Fibroblast of gingiva (primary cell): ENCODE measurements at places on chromosomes 11 and 22.
A peak's percentile ranks its signal among the peaks of the same experiment; 100 is the strongest.

- no peak for DNase-seq
Measured at GRCh38 chr11:45687836-45688235, 22.4 kb upstream of the CHST1 start.

DNA sequence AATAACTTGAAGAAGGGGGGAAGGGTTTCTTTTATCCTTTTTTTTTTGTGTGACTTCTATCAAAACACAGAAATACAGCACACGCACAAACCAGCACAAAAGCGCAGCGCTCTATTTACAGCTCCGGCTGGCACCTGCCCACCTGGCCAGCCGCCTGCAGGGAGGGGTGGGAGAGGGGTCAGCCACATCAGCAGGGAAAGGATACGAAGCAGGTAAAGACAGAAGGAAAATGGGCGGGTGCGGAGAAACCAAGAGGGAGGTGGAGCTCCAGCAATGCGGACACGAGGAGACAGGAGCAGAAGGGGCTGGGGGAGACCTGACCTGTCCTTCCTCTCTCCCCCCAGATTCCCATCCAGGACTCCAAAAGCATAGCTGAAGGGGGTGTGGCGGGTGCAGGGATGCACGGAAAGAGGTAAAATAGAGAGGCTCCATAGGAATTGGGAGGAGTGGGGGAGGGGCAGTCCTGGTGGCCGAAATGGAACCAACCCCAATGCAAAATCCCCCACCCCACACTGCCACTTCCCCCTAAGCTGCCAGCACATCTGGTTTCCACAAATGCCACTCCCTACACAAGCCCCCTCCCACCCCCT lies 14.1 kb downstream of the CXCR5 start:
- no peak for DNase-seq

DNA sequence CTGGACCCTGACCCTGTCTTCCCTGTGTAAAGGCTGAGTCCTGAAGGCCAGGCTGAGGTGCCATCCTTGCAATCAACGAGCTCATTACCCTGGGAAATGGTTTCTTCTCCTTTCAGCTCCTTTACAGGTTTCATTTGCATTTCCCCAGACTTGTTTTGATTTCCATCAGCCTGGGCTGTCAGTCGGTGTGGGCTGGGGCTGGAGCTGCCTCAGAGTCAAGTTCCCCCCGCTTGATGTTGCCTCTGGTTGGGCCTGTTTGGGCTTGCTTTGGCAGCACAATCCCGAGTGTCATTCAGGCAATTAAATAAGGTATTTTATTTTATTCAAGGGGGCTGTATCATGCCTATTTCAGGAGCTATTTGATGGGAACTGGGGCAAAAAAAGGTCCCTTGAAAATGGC lies 424.9 kb downstream of the INSC start:
- DNase-seq, result no peak

GRCh38 chr11:43580735-43581369 lies 99.7 kb upstream of the HSD17B12 start:
- DNase-seq, result no peak

DNA sequence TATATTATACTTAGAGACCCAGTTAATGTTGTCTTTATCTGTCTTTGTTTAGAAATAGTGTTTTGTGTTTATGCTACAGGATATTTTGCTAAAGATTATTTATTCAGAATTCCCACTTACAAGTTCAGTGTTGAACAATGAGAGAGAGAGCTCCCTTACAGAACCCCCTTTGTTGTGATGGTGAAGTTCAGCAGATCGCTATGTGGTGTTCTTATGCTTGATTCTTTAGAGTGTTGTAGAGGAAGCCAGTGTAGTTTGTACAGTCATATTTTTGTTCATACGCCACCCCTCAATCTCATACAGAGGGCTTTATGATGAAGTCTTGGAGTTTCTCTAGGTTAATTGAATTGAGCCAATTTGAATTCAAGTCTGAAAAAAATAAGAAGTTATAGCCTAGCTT lies 150.2 kb downstream of the TMEM135 start:
- DNase-seq, result no peak

- DNase-seq, result peak; percentile 38
Measured at GRCh38 chr22:40525250-40525884, 111.2 kb downstream of the MRTFA start.

DNA sequence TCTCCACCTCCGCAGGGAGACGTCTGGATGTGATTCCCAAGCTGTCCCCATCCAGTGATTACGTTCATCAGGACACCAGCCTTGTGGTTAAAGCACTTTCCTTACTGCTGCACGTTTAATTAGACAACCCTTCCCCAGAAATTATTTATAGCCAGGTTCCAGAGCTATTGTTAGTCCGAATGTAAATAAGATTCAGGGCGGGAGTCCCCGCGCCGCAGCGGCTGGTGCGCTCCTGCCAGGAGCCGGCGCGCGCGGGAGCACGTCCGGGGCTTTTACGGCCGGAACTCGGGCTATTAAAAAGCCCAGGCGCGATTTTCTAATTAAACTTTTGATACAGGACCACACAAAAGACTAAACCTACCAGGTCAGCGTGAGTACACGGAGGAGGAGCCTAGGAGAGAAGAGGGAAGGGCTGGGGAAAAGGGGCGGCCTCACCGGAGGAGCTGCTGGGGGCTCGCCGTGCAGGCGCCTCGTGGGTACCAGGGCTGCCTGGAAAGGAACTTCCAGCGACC lies 538.3 kb downstream of the OPCML start:
- no peak for DNase-seq
